ENCODE measurements at places on chromosomes 12 and 14.

GRCh38 chr14:104387022-104388010, 192.2 kb upstream of the C14orf180 start:
- DNase-seq, result no peak

DNA sequence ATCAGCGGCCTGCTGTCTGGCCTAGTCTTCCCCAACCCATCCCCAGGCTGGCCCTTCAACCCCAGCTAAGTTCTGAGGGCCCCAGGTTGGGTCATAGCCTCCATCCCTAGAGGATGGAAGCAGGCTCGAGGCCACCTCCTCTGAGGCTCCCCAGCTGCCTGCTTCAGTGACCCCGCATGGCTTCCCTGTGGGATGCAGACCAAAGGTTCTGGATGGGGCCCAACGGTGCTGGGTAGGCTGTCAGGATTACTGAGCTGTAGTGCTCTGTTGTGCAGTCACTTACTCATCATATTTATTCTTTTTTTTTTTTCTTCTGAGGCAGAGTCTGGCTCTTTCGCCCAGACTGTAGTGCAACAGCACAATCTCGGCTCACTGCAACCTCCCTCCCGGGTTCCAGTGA, 92.0 kb downstream of the IRF2BPL start:
- no peak for DNase-seq

- DNase-seq, result no peak
These were observed 49.5 kb upstream of the NUAK1 start for GRCh38 chr12:106188256-106188655.

DNA sequence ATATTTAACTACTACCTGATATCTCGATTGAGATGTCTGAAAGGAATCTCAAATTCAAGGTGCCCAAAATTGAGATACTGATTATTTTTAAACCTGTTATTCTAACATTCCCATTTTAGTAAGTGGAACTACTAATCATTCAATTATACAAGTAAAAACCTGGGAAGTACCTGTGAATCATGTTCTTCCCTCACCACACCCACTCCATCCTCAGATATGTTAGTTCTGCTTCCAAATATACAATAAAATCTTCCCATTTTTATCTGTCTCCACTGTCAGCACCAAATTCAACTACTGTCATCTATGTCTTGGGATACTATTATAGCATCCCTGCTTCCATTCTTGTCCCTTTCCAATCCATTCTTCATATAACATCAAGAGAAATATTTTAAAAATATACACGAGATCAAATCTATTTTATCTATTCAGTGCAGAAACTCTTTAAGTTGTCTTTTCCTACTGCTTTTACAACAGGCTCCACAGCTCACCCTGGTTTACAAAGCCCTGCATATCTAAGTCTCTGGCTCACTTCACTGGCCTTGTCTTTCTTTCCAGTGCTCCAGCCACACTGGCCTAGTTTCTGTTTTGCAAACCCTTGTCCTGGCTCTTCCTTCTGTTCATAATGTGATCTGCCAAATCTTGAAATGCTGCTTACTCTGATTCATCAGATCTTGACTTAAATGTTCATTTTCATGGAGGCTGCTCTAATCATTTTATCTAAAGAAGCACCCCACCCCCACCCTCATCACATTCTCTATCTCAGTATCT, 122.3 kb downstream of the PTPRR start:
- DNase-seq, result no peak

- no peak for DNase-seq
These were observed 56.2 kb downstream of the DUSP16 start for GRCh38 chr12:12506496-12506890.

- no peak for DNase-seq
These were observed 151.6 kb downstream of the FOXA1 start for GRCh38 chr14:37443461-37443860.

DNA sequence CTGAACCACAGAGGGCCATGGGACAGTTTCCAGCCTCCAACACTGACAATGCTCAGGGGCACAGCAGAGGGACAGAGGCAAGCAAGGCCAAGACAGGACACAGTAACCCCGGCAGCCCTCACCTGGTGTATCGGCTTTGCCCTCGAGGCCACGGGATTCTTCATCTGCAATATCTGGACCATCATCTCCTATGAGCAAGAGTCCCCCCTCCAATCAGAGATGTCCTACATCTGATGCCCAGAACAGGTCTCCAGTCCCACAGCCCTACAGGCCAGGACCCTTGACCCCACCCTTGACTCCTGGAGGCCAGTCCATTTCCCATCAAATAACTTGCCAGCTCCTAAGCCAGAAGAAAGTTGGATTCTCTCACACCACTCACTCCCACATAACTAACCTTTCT, 17.4 kb downstream of the KMT2D start:
- DNase-seq, result no peak

- DNase-seq, result no peak
These were observed 54.9 kb downstream of the OTOGL start for GRCh38 chr12:80154261-80154660.

DNA sequence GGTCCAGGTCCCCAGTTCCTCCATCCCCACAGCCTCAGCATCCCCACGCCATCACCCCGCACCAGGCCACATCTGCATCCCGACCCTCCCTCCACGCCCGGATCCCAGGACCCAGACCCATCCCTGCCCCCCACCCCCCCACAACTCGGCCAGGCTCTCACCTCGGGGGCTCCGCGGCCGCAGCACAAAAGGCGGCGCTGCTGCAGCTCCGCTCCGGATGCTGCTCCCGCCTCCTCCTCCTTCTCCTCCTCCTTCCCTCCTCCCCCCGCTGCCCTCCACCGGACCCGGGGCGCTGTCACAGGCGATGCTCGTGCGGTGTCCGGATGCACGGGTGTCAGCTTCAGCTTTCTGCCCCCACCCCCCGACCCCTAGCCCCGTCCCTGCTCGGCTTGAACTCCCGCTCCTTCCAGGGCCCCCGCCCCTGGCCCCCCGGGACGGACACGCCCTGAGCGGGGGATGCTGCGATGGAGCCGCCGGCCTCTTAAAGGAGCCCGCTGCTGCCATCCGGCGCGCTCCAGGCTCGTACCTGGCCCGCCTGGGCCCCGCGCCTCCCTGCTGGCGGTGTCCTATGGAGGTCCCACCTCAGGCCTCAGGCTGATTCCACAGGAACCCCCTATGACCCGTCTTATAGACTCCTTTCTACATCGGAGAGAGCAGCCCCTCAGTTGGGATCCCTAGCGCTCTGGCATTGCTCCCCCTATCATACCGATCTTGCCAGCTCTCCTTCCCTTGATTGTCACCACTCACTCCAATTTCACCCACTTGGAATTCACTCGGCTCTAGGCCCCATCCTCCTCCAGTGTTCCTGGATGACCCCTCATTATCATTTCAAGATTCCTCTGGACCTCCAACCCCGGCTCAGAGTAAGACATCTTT, at the start of gene MAP3K12:
Gene MAP3K12, minus strand, starts transcription at position 193 of the 876 bp plus-strand sequence. CDS start 12,067 bp downstream, outside the sequence.
- DNase-seq, result peak; percentile 40

DNA sequence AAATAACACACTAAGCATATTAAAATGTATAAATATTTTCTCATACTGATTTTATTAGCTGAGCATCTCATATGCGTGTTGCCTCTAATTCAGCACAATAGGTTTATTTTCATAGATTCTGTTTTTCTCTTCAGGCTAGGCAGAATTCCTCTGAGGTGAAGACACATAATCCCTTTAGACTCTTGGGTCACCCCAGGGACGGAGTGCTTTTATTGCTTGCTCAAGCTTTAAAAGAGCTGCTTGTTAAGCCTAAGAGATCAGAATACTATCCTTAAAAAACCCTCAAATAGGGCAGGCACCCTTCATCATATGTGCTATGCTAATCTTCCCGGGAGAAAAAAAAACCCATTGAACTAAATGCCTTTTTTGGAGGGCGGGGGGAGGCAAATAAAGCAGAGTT, 390.1 kb downstream of the KCNH5 start:
- DNase-seq, result no peak

DNA sequence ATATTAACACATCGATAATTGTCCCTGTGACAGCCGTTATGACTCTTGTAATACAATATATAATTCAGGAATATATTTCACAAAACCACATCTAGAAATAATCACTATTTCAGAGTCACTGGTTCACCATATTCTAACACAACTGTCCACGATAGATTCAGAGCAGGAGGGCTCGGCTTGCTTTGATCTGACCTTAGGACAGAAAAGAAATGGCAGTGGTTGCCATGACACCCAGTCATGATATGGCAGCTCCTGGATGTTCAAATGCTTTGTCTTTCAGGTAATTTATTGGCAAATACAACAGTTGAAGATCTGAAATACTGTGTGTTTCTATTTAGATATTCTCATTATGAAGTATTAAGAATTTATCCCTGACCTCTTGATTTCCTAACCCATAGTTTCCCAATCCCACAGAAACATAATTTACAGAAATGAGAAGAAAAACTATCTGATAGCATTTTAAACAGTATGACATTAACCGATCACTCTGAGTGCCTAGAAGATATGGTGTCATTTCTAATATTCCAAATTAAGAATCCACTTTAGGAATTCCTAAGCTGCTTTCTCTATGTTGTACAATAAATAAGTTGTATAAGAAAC, 116.4 kb downstream of the EPS8 start:
- no peak for DNase-seq

- DNase-seq, result no peak
These were observed 9.9 kb downstream of the RNASE9 start for GRCh38 chr14:20550926-20551325.

GRCh38 chr12:65084579-65084978, 36.5 kb downstream of the WIF1 start:
- no peak for DNase-seq

- DNase-seq, result peak; percentile 9
These were observed 45.5 kb upstream of the FAR2 start for GRCh38 chr12:29103539-29103974.

DNA sequence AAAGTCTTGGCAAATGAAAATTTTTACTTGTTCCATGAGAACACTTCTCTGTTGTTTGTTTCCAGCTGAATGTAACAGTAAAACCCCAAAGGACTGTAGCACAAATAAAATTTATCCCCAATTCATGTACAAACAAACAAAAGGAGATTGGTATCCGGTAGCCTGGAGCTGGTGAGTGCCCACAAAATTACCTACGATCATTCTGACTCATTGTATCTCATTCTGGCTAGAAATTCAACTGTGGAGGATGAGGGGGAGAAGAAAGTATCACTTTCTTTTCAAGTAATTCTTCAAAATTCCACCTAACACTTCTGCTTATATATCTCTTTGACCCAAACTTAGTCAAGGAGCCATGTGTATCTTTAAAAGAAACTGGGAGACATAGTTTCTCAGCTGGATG, 268.5 kb downstream of the ALG10B start:
- no peak for DNase-seq

DNA sequence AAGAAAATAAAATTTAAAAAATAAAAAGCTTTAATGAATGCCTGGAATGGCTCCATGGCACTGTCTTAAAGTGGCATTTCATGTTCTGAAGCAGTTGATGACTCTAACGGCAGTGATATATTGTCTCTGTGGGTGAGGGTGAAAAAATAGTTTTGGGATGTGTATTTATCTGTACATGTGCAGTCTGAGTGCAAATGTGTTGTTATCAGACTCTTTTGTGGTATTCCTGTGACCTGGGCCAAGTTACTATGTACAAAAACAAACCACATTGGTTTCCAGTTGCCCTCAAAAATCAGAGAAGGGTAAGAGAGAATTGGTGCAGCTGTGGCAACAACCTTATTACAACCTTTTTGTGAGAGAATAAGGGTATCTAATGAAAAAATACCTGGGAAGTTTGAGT, 81.7 kb upstream of the CCDC91 start:
- no peak for DNase-seq

DNA sequence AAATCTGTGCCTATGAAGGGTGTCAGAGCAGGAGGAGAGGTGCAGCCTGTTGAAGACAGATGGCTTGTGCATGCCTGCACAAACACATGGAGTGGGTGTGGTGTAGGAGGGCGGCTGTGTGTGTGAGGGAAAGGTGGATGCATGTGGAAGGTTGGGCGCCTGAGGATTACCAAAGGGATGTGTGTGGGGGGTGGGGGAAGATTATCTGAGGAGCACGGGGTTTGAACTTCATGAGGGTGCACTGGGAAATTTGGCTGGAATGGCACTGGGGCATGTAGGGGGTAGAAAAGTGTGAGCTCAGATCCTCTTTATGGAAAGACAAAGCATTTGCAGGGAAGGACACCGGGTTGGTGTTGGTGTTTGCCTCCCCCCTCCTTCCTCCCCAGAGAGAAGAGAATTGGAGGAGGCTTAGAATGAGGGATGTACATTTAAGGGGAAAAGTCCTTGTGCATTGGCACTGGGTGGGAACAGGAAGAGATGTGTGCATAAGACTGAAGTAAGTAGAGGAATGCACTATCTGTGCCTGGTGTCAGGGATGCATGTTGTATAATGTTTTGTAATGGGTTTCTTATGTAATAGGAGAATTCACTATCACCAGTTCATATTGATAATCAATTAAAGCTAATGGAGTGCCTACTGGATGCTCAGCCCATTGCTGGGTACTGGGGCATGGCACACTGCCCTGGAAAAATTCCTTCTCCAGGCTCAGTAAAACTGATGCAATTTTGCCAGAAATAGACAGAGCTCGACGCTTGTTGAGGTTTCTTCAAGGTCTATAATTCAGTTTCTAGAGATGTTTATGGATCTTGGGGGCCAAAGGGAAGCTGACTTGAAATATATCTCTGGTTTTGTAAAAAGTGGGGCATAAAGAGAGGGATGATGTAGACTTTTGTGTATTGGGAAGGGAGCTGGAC, 3.0 kb downstream of the NTF3 start:
- no peak for DNase-seq

DNA sequence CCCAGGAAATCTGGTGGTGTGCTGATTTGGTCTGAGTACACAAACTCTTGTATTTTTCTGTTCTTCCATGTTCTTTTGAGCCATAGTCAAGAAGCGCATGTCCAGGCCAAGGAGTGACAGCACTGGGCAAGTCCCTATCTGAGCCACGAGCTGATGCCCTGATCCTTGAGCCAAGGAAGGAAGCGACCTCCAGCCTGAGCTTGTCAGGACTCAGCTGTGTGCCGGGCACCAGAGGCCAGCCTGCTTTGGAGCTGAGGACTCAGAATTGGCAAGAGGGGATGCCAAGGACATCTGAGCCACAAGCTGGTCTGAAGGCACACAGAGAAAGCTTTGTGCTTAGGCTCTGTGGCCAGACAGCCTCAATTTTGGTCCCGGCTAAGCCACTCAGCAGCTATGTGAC, 52.6 kb downstream of the GALNT16 start:
- DNase-seq, result no peak

DNA sequence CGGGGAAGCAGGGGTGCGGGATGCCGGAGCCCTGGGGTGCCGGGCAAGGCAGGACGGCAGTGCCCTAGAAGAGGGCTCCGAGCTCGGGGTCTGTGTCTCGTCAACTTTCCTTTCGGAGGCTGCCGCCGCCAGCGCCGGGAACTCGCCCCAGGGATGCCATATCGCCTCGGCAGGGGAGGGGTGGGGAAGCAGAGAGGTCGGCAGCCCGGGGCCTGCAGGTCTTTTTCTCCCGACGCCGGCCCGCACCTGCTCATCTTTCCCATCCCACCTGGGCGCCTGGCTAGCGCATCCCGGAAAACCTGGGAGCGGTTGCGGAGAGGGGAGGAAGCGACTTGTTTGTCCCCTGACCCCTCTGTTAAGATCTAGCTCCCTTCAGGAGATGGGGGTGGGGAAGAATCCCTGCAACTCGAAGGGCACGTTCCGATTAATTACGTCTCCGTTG, 547 bp downstream of the CNTN1 start:
- no peak for DNase-seq
